ENCODE measurements at places on chromosomes 2 and 18. TPM values are rescaled to one million over a fixed set of nuclear protein-coding genes. Genes with fewer than 3 reads are reported as not detected.

DNA sequence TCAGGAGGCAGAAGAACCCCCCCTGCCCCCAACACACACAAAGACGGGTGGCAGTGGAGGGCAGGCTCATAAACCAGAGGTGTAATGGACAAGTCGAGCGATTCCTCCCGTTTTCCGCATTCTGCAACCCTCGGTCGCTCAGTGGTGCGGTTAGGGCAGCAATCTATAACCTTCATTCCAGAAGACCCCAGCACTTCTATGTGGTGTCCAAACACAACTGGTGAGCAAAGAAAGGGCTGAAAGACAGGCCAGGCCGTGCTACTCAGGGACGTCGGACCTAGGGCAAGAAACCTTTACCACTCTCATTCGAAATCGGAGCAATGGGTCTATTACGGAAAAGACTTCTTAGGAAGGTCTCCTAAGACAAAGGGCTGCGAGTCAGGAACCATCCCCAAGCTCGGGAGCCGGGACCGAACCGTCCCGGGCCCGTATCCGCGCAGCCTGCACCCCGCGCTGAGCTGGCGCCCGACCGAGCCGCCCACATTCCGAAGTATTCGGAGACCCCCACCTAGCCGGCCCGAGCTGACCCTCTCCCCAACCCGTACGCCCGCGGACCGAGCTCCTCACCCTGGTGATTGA is 568 bp downstream of the ARL5A start:
- no peak for DNase-seq
- peak overlapping the region; percentile 86 for H3K27ac ChIP-seq
- H3K4me1 ChIP-seq, result peaks cover 27% of the 10 kb centered on the region
- H3K36me3 ChIP-seq, result peaks cover 2% of the 10 kb centered on the region
- peak overlapping the region; percentile 94 for H3K4me3 ChIP-seq

- no peak overlapping the region for H3K27ac ChIP-seq
- H3K36me3 ChIP-seq, result no peaks in the 10 kb centered on the region
- DNase-seq, result no peak
- no peak overlapping the region for H3K4me3 ChIP-seq
- H3K4me1 ChIP-seq, result peaks cover 4% of the 10 kb centered on the region
- H3K27me3 ChIP-seq, result peaks cover 40% of the 10 kb centered on the region
Measured at GRCh38 chr18:11146947-11147345, 2.4 kb downstream of the PIEZO2 start.

- DNase-seq, result peak; percentile 24
- no peaks in the 10 kb centered on the region for H3K27me3 ChIP-seq
- no peak overlapping the region for H3K4me3 ChIP-seq
Measured at GRCh38 chr2:90069290-90069894, 1377.9 kb downstream of the RPIA start.

DNA sequence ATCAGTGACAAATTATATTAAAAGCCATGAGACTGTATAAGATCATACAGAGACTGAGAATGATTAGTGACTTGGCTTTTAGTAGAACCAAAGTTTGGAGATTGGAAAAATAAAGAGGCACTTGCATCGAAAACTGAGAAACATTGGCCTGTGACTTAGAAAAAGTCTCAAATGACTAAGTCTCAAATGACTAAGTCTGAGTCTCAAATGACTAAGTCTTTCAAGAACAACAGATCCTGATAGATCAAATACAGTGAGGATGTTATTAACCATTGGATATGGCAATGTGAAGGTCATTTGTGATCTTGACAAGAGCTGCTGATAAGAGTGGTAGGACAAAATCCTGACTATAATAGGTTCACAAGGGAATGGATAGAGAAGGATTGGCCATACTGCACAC is 135.5 kb upstream of the FANCL start:
- H3K27ac ChIP-seq, result no peak overlapping the region
- no peak overlapping the region for H3K4me3 ChIP-seq
- H3K4me1 ChIP-seq, result no peaks in the 10 kb centered on the region
- H3K36me3 ChIP-seq, result no peaks in the 10 kb centered on the region
- peaks cover 4% of the 10 kb centered on the region for H3K27me3 ChIP-seq

DNA sequence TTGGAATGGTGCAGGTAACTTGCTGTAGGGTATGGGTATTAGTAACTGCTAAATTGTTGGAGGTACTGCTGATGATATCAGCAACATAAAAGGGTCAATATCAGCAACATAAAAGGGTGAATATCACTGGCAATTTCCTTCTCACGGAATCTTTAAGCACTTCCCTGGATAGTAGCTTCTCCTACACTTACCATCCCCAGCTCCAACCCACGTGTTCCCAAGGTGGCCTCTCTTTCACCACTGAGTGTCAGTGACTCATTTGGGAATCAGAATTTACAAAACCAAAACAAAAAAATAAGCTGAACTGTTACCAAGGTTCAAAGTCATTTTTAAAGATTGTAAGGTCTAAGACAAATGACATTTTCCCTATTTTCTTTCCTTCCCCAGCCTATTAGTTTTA is 70.8 kb downstream of the LRP2 start:
- DNase-seq, result no peak
- H3K27me3 ChIP-seq, result peaks cover 2% of the 10 kb centered on the region
- no peaks in the 10 kb centered on the region for H3K36me3 ChIP-seq
- H3K4me3 ChIP-seq, result no peak overlapping the region

DNA sequence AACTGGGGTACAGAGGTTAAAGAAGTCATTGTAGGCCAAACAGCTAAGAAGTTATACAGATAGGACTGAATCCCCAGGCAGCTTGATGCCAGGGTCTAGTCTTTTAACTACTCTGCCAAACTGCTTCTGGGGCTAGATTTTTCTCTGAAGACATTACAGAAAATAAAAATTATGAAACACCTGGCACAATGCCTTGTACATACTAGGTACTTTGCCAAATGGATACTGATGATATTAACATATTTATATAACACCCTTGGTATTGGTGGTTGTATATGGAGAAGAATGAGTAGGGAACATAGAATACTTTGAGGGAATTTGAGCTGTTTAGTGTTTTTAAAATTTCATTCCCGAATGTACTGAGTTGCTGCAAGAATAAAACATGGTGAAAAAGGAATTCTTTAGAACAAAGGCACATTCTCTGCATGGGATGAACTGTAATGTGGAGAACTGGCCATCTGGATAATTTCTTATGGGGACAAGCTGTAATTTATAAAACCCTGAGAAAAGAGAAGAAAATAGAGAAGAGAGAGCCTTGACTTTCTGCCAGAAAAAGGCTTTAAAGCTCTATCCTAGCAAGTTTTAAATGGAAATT is 210.9 kb upstream of the TMEM200C start:
- no peaks in the 10 kb centered on the region for H3K36me3 ChIP-seq
- no peaks in the 10 kb centered on the region for H3K27me3 ChIP-seq
- H3K4me3 ChIP-seq, result no peak overlapping the region
- no peak for DNase-seq
- no peaks in the 10 kb centered on the region for H3K4me1 ChIP-seq

GRCh38 chr2:150134223-150134857 is 353.1 kb downstream of the RND3 start:
- no peak for DNase-seq
- no peak overlapping the region for H3K27ac ChIP-seq
- H3K27me3 ChIP-seq, result no peaks in the 10 kb centered on the region
- no peaks in the 10 kb centered on the region for H3K4me1 ChIP-seq
- H3K4me3 ChIP-seq, result no peak overlapping the region
- no peaks in the 10 kb centered on the region for H3K36me3 ChIP-seq

DNA sequence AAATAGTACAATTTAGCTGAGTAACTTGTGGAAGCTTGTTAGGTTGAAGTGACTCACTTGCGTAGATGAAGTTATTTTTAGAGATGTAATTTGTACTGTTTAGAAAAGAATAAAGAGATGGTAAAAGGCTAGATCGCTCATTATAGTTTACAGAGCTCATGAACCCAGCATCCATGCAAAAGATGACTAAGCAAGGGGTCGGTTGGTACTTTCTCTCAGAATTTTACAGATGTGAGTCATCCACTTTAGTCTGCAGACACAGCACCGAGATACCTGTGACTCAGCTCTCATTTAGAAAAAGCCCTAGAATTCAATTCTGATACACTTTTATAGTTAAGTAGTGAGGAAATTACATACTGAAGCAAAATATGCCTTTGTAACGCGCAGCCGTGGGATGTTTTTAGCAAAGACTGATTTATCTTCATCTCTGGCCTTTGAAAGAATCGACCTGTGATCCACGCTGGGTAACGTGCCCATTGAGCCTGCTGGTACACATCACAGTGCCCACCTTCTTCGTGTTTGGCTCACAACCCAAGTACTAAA is 116.5 kb upstream of the FOSL2 start:
- H3K4me3 ChIP-seq, result no peak overlapping the region
- H3K27ac ChIP-seq, result no peak overlapping the region
- H3K36me3 ChIP-seq, result peaks cover 26% of the 10 kb centered on the region
- no peak for DNase-seq
- peaks cover 23% of the 10 kb centered on the region for H3K4me1 ChIP-seq

- no peak overlapping the region for H3K4me3 ChIP-seq
- DNase-seq, result no peak
- no peaks in the 10 kb centered on the region for H3K4me1 ChIP-seq
- H3K27me3 ChIP-seq, result no peaks in the 10 kb centered on the region
- H3K36me3 ChIP-seq, result no peaks in the 10 kb centered on the region
Measured at GRCh38 chr2:144771348-144771747, 251.4 kb upstream of the ZEB2 start.

DNA sequence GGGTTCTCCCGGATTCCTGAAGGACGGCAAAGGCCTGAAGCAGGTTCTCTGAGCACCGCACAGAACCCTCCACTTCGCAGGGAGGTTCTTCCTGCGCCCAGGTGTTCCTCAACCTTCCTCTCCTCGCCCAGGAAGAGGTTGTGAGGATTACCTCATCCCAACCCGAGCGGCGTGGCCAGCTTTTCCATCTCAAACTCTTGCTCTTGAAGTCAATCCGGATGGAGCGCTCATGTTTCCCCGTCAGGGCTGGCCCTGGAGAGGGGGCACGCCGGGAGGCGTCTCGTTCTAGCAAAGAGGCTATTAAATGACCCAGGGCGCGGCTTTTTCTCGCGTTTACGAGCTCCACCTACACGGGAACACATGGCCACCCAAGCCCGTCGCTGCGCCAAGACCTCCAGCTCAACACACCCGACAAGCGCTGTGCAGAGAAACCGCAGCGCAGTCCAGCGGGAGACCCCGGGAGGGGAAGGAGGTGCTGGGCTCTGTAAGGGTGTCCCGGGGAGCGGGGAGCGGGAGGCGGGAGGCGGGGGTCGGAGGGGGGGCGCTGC is 540 bp upstream of the RAB10 start:
- peaks cover 25% of the 10 kb centered on the region for H3K4me1 ChIP-seq
- H3K27me3 ChIP-seq, result no peaks in the 10 kb centered on the region
- peaks cover 12% of the 10 kb centered on the region for H3K36me3 ChIP-seq
- H3K27ac ChIP-seq, result peak overlapping the region; percentile 94
- peak overlapping the region; percentile 97 for H3K4me3 ChIP-seq

- no peak overlapping the region for H3K27ac ChIP-seq
- no peak for DNase-seq
- H3K27me3 ChIP-seq, result no peaks in the 10 kb centered on the region
- H3K4me3 ChIP-seq, result no peak overlapping the region
- no peaks in the 10 kb centered on the region for H3K36me3 ChIP-seq
Measured at GRCh38 chr18:22423878-22424564, 6.3 kb upstream of the CTAGE1 start.

- H3K4me3 ChIP-seq, result no peak overlapping the region
- no peak for DNase-seq
- H3K27ac ChIP-seq, result no peak overlapping the region
- H3K4me1 ChIP-seq, result no peaks in the 10 kb centered on the region
- H3K36me3 ChIP-seq, result no peaks in the 10 kb centered on the region
- H3K27me3 ChIP-seq, result peaks cover 6% of the 10 kb centered on the region
Measured at GRCh38 chr2:59744436-59744835, 809.0 kb downstream of the BCL11A start.

DNA sequence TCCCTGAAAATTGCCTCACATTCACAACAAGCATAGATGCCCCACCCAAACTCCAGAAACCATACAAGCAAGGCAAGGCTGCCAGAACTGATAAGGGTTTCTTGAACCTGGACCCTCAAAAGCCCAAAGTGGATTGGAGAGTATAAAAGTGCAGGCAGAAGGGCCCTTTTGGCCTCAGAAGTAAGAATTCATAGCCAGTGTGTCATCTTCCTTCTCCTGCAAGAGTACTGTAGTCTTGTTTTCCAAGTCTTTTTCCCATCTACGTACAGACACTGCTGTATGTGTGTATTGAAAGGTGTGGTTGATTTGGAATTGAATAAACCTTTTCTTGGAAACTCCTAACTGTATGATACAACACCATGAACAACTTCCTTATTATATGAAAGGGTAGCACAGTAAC is 46.8 kb downstream of the ZC3H15 start:
- no peaks in the 10 kb centered on the region for H3K4me1 ChIP-seq
- no peaks in the 10 kb centered on the region for H3K36me3 ChIP-seq
- DNase-seq, result no peak
- peaks cover 2% of the 10 kb centered on the region for H3K27me3 ChIP-seq
- H3K4me3 ChIP-seq, result no peak overlapping the region
- no peak overlapping the region for H3K27ac ChIP-seq

- H3K27ac ChIP-seq, result peak overlapping the region; percentile 46
- H3K27me3 ChIP-seq, result no peaks in the 10 kb centered on the region
- H3K36me3 ChIP-seq, result peaks cover 21% of the 10 kb centered on the region
- no peak for DNase-seq
Measured at GRCh38 chr2:181178823-181179412, 198.5 kb downstream of the UBE2E3 start.

DNA sequence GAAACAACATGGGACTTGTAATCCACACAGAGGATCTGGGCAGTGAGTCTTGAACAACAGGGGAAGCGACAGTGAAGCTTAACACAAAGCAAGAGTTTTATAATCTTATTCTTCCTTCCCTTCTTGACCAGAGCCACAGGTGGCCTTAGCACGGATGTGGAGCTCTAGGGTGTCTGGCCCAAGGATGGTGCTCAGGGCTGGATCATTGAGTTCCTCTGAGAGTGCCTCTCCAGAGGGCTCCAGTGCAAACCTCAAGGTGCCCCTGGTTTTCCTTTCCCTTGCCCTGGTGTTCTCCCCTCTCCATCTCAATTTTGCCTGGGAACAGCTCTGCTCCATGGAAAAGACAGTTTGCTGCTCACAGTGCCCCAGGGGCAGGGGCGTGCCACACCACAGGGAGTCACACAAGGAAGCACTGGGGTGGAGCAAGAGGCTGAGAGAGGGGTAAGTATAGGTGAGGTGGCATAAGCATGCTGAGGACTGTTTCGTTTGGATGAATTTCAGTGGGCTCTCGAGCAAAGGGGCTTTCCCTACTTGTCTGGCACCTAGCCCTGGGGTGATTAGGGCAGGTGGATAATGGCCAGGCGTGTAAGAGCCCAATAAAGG is 88.6 kb upstream of the B3GNT7 start:
- H3K27me3 ChIP-seq, result peaks cover 8% of the 10 kb centered on the region
- H3K27ac ChIP-seq, result no peak overlapping the region
- H3K4me1 ChIP-seq, result no peaks in the 10 kb centered on the region
- DNase-seq, result no peak

DNA sequence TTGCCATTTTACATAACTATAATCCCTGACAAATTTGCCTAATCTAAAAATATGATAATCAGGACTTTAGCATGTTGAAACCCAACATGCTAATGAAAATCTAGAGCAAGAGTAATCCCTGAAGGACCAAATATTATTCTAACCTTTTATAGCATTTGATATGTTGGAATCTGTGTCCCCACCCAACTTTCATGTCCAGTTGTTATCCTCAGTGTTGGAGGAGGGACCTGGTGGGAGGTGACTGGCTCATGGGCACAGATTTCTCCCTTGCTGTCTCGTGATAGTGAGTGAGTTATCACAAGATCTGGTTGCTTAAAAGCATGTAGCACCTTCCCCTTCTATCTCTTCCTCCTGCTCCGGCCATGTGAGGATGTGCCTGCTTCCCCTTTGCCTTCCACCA is 59.8 kb downstream of the SH3YL1 start:
- DNase-seq, result no peak
- no peak overlapping the region for H3K4me3 ChIP-seq
- H3K27ac ChIP-seq, result no peak overlapping the region
- peaks cover 1% of the 10 kb centered on the region for H3K4me1 ChIP-seq

The POTEE gene
- total RNA-seq, result 0.48 TPM

The NEUROD1 gene
- total RNA-seq, result not detected

The DLGAP1 gene
- not detected for total RNA-seq

The DCC gene
- not detected for total RNA-seq

The NAT8 gene
- not detected for total RNA-seq

The TET3 gene
- 21.0 TPM for total RNA-seq

The SPC25 gene
- 40.0 TPM for total RNA-seq

The FAM117B gene
- total RNA-seq, result 22.1 TPM

All from activated naive CD8-positive, alpha-beta T cell treated with anti-CD3 and anti-CD28 coated beads, Interleukin-2, amount 10 ng/mL, durations not matched to agents 7 days and 5 days (primary cell).